ENCODE measurements at places on chromosomes 16 and 17.

- DNase-seq = no peak
These were observed 23.7 kb upstream of the WWOX start for GRCh38 chr16:78075800-78076199.

DNA sequence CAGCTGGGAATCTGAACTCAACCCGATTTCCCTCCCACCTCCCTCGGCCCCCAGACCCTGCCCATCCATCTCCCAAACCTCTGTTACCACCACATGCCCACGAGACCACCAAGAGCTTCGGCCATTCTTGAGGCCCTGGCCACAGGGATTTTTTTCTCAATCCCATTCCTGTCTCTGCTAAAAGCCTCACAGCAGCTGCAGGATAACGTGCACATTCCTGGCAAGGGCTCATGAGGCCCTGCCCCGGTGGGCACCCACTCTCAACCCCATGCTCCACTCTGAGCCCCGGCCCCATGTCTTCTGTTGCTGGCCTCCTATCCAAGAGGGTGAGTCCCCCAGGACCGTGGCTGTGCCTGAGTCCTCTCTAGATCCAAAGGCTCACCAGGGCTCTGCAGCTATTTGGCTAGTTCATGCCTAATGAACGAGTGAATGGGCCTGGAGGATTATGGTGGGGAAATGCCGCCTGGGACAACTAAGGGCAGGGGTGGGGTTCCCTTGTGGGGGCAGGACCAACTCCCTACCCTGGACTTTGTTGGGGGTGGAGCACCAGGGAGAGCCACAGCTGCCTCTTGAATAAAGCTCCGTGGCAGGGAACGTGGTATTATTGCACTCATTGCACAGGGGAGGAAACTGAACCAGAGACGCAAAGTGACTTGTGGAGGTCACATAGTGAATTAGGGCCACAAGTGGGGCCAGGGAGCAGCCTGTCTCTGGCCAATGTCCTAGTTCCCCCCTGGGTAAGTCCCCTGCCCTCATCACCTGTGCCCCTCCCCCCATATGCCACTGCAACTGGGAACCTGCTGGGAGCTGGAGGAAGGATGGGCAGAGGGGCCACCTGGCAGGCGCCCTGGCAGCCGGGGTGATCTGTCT is 113.8 kb upstream of the SMURF2 start:
- DNase-seq = no peak

DNA sequence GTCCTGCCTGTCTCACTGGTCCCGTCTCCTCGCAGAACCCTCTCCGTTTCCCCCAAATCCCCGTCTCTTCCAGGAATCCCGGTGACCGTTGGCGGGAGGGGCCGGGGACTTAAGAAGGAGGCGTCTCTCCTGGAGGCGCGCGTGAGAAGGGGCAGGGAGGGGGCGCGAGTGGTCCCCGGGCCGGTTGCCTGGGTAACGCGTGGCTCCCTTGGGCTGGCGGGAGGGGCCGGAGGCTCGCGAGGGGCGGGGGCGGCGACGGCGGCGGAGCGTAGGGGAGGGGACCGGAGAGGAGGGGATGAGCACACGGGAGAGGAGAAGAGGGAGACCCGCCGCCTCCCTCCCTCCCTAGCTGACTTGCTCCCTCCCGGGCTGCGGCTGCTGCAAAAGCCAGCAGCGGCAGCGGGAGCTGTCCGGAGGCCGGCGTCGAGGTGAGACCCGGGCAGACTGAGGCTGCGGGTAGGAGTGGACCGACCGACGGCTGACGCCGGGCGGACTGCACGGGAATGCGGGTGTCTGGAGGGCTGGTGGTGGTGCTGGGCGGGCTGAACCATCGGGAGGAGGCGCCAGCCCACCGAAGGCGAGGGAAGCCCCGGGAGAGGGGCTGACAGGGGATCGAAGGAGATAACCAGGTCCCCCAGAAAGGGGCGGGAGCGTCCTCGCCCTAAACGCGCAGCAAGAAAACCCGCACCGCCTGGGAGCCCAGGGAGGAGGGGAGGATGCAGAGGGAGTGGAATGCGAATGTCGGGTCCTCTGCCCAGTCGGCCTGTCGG is at the start of gene PRRT2:
TSS of gene PRRT2 (plus strand) at position 298 of the 770 bp plus-strand sequence. CDS start 862 bp downstream, outside the sequence.
- DNase-seq = peak; percentile 85

GRCh38 chr17:69331756-69332155 is 4.8 kb upstream of the ABCA5 start:
- DNase-seq = no peak

DNA sequence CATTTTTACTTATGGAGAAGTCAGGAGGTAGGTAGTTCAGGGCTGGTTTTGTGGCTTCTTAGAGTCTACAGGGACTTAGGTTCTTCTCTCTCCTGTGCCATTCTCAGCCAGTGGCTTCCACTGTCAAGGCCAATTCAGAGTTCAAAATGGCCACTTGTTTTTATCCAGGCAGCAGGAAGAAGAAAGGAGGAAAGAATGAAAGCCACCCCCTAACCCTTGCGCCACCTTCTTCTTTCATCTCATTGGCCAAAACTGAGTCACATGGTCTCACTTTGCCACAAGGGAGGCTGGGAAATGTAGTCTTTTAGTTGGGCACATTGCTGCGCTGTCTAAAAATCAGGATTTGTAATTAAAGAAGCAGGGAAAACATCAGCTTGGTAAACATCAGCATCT is 60.8 kb upstream of the MED9 start:
- DNase-seq = no peak

DNA sequence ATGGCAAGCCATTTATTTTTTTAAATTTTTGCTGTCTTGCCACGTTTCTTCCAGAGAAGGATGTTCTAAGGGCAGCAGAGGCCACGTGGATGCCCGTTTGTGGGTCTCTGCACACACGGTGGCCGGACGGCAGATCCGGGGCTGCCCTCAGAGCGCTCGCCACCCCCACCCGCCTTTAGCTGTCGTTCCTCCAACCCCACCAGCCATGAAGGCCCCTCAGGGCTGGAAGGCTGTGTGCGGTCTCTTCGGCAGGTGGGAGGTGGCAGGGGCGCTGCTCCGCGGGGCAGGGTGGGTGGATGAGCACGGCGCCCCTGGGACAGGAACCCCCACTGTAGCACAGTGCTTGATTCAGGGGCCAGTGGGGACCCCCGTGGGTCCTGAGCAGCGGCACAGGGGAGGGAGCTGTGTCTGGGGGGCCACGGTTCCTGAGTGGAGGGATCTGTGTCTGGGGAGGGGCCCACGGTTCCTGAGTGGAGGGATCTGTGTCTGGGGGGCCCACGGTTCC is 49.7 kb downstream of the ZFPM1 start:
- DNase-seq = no peak
